ENCODE measurements at places on chromosomes 11 and 22.

GRCh38 chr22:38753948-38754750 is 1.6 kb downstream of the SUN2 start:
- peak; percentile 45 for DNase-seq

DNA sequence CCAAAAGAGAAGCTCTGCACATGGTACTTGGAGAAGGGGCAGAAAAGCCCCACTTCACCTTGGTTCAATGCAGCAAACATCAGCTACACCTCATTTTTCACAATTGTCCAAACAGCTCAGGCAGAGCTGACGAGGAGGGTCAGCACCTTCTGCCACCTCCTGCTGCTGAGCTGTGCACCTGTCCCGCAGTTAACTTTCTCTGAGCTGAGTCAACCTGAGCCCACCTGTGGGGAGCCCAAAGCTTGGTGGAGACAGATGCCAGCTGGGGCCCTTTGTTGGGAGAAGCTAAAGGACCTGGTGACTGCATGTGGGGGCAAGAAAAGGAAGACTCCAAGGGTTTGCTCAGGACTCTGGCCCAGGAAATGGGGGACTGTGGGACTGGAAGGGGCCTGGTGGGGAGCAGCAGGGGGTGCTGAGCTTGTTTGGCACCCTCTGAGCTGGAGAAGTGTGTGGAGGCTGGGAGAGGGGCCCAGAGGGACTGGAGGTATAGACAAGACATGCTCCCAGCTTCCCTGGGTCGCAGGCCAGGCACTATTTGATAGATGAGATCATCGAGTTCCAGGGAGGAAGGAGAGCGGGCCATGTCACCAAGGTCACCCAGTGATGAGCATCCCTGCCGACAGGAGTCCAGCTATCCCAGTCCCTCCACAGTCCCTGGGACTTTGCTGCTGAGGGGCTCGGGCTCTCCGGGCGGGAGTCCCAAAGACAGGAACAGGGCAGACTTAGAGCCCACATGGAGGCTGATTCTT is 53.5 kb downstream of the KCNJ4 start:
- DNase-seq, result no peak

DNA sequence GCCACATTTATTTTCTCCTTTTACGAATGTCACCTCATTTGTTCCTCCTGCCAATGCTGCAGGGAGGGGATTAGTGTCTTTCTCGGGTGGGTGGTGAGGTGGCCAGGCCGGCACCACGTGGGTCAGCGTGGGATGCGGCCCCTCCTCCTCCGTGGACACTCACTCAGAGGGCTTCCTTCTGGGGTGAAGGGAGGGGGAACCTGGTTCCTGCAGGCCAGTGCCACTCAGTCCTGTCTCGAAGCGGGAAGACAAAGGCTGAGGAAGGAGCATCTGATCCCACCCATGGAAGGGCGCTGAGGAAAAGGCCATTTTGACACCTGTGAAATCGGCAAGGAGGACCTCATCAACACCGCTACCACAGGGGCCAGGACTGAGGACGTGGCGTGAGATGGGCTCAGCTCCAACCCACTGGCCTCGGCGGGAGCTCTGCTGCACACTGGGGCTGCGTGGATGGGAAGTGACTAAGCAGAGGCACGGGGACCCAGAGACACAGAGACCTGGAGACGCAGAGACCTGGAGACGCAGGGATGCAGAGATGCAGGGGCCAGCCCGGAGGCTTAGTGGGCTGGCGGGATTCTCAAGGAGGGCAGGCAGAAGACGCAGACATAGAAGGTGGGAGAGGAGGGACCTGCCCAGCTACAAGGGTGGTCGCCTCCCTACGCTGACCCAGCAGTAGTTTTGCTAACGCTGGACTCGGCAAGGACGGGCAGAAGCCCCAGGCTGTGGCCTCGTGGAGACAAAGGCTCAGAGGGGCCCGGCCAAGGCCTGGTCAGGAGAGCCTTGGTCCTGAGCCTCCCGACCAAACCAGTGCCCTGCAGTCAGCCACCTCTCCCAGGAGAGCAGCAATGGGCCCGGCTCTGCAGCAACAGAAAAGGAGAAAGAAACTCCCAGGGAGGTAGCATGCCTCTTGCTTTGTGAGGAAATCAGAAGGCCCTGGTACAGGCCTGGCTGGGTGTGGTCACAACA is 1071.2 kb downstream of the BRD1 start:
- no peak for DNase-seq

GRCh38 chr11:36352922-36353321 is 56.8 kb downstream of the PRR5L start:
- no peak for DNase-seq

DNA sequence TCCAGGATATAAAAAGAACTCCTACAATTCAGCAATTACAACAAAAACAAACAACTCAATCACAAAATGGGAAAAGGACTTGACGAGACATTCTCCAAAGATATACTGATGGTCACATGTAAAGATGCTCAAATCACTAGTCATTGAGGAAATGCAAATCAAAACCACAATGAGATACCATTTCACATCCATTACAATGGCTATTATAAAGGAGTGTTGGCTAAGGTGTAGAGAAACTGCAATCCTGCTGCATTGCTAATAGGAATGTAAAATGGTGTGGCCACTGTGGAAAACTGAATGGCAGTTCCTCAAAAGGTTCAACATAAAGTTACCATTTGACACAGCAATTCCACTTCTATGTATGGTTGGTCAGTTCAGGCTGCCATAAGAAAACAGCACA is 11.8 kb upstream of the TBCEL start:
- DNase-seq, result no peak
